ENCODE measurements at places on chromosomes 5 and 9.

GRCh38 chr9:121756474-121757280 lies 105.2 kb downstream of the DAB2IP start:
- ATAC-seq = no peak

GRCh38 chr9:136225366-136225747 lies 20.3 kb downstream of the QSOX2 start:
- no peak for ATAC-seq

- ATAC-seq = peak; percentile 53
Observed at GRCh38 chr9:123954518-123955280, 24.8 kb upstream of the DENND1A start.

- ATAC-seq = peak; percentile 86
Observed at GRCh38 chr9:88814577-88814976, 176.7 kb upstream of the S1PR3 start.

- ATAC-seq = no peak
Observed at GRCh38 chr9:108612513-108612912, 243.3 kb downstream of the ACTL7B start.

DNA sequence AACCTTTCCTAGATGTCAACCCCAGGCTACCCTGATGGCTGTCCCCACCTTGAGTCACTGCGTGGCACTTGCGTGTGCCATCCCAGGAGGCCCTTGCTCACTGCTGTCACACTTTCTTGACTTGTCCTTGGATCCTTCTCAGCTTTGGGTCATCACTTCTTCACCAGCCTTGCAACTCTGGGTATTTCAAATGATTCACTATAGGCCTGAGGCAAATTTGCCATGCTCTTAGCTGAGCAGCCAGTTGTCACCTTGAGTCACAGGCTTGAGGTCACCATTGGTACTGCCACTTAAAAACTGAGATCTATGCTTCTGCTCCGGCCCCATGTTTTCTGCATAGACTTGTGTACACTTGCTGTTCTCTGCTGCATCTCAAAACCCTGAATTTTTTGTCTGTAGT lies 84.7 kb downstream of the BASP1 start:
- ATAC-seq = no peak

DNA sequence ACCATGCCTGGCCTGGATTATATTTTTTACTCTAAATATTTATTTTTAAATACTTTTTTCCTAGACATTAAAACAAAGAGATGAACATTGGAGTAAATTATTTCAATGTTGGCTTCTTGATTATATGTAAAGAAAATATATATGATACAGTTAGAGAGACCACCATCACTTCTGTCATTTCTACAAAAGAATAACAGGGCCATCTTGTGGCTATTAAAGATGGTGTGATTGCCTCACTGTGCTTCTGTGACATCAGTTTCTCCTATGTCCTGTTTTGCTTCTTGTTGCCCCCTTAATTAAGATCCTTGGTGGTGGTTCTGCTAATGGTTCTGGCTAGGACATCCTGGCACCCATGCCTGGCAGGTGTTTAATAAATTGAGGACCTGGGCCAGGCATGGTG lies 32.9 kb downstream of the NDFIP1 start:
- no peak for ATAC-seq

DNA sequence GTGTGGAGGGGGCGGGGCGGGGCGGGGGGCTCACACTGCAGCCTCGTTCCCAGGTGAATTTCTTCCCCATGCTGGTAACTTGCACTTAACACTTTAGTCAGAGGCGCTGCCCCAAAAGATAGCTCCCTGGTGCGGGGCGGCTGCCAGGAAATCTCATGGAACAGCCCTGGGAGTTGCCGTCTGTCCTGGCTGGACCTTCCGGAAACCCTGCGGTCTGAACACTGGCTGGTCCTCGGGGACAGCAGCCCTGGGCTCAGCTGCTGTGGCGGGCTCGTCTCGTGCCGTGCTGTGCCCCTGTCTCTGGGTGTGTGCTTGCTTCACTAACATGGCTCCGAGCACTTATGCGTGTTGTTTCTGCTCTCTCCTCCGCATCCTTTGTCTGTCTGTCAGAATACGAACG lies 25.8 kb downstream of the PTGES2 start:
- ATAC-seq = no peak

DNA sequence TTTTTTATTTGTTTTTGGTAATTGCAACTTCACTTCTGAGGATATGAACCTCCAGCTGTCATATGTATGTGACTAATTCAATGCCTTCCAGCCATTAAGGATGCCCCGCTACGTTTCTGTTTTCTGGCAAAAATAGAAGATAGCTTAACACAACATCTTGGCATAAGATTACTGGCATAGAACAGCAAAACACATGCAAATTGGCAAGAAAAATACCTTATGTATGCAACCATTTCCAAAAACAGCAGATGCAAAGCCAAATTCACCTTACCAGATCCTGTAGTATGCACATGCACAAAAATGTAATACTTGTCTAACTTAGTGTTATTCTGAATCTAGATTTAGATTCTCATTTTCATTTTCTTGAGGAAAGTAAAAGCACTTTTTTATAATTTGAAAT lies 461.1 kb upstream of the CYLC2 start:
- ATAC-seq = no peak

DNA sequence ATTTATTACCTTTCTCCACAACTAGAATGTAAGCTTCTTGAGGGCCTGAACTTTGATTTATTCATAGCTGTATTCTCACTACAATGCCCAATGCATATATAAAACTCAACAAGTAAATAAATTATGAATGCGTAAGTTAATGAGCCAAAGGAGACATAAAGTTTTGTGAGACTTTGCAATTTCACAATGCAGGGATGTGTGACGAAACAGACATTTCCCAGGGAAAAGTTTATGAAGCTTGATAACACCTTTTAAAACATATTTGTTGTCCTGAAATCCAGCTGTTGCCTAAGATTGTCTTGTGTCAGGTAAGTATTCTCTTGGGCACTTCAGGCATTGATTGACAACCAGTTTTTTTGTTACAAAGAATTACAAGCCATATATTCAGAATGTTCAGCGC lies 800.1 kb downstream of the BRINP1 start:
- ATAC-seq = no peak

DNA sequence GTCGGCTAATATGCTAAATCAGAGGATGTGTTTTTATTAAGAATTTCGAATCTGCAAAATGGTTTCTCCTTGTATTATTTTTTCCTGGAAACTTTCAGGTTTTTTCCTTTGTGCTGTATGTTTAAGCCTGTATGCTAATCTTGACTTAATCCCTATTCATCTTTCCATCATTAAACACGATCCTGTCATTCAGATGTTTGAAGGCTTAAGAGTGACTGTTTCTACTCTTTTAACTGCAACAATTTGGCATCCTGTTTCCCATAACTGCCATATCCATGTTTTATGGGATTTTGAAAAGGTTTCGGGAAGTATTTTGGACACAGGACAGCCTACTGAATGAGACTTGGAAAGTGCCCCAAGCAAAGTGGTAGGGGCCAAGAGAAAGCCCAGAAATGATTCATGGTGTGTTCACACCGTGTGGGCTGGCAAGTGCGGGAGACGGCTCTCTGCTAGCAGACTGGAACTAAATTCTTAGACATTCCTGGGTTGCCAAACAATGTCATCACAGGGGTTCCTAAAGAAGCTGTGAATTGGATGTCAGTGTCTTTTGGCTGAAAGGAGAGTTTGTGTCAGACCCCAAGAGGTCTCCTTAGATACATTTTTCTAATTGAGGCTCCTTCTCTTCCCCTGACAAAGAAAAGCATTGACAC lies 125.4 kb upstream of the ADAMTS16 start:
- no peak for ATAC-seq

GRCh38 chr5:135934939-135935338 lies 19.8 kb downstream of the LECT2 start:
- ATAC-seq = no peak

GRCh38 chr9:134895567-134895907 lies 14.9 kb downstream of the FCN2 start:
- no peak for ATAC-seq

GRCh38 chr5:72618708-72619107 lies 111.5 kb upstream of the ZNF366 start:
- no peak for ATAC-seq

DNA sequence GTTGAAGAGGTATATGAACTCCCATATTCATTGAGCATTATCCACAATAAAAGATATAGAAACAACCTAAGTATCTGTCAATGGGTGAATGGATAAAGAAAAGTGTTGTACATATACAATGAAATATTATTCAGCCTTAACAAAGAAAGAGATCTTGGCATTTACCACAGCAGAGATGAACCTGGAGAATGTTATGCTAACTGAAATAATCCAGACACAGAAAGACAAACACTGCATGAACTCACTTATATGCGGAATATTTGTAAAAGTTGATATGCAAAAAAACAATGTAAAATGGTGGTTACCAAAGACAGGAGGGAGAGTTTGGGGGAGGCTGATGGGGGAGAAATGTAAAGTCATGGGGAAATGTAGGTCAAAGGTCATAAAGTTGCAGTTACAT lies 278.7 kb downstream of the ZNF608 start:
- ATAC-seq = no peak

- peak; percentile 4 for ATAC-seq
Observed at GRCh38 chr5:151156507-151157420, 815 bp downstream of the ANXA6 start.

GRCh38 chr9:18238752-18239447 lies 235.1 kb upstream of the ADAMTSL1 start:
- no peak for ATAC-seq

DNA sequence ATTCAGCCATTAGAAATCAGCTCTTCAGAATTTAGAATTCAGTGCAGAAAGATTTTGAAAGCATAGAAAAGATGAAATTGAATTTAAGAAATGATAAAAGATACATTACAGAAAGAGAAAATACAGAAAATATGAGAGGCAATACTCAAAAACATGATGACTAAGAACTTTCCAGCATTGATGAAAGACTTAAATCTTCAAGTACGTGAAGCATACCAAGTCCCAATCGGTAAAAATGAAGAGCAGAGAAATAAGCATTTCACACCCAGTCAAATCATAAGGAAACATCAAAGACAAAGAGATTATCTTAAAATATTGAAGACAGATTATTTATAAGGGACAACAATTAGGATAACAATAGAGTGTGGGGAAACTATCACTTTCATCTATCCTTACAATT lies 35.1 kb downstream of the MUSK start:
- no peak for ATAC-seq

GRCh38 chr9:97753975-97754374 lies 56.8 kb upstream of the XPA start:
- ATAC-seq = no peak

DNA sequence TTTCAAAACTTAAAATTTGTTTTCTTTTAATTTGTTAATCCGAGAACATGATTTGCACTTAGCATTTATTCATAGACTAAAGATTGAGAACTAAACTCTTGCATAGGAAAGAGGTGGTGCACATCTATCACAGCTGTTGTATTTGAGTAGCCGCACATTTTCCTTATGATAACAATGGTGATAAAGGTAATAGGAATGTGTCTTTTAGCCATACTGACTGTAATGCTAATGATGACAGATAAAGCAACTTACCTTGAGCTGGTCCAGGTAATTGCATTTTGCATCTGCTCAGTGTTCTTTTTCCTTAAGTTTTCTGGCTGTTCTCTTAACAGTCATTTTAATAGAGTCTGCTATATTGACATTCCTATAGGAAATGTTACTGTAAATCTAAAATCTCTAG lies 19.0 kb downstream of the PHAX start:
- ATAC-seq = no peak

DNA sequence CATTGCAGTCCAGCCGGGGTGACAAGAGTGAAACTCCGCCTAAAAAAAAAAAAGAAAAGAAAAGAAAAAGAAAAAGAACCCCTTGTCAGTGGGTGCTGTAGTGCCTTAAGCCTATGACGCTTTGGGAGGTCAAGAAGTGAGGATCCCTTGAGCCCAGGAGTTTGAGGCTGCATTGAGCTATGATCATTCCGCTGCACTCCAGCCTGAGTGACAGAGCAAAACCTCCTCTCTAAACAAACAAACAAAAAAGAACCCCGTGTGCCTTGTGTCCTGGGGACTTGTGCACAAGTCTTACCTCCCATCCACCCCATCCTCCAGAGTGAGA lies 33.5 kb upstream of the STXBP1 start:
- ATAC-seq = peak; percentile 9

GRCh38 chr5:90224342-90224741 lies 185.2 kb downstream of the CETN3 start:
- no peak for ATAC-seq

DNA sequence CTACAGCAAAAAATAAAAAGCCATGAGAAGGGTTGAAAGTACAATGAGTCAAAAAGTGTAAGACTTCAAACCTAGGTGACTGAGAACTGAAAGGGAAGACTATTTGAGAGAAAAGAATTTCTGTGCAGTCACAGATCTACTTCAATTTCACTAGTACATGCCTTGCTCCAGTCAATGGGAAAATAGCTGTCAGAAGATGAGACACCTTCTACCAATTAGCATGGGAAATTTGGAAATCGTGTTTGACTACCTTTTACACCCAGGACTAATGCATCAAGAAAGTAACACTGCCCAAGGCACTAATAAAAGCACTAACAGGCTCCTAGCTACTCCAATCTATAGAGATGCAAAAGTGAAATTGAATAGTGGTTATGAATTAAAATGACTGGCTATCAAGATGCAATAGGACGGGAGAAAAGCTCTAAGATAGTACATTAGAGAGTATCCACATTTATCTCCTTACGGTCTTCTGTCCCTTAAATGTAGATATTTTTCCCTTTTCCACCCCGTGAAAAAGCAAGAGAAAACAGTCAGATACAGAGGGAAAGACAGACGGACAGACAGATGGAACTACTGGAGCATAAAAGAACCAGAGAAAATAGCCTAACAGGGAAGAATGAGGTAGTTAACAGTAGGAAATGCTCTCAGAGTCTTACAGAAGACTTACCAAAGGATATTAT lies 15.2 kb downstream of the ERP44 start:
- ATAC-seq = no peak

DNA sequence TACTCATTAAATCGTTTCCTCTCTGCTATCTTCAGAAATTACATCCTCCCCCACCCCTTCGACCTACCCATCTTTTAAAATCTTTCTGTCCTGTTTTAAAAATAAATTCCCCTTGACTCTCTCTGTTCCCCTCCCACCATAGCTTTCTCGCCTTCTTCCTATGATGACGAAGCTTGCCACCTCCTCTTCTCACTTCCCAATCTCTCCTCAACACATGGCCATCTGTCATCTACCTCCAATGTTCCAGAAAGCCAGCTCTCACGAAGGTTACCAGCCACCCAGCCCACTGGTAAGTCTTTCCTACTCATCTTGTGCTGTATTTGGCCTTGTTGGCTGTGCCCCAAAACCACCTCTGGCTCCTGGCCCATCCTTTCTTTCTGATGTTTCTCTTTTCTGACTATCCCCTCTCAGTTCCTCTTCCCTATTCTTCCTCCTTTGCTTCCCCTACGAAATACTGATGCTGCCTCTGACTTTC lies 346.3 kb downstream of the ENC1 start:
- ATAC-seq = no peak

- no peak for ATAC-seq
Observed at GRCh38 chr5:54313311-54314270, 3.2 kb upstream of the ARL15 start.

- no peak for ATAC-seq
Observed at GRCh38 chr5:112951124-112951702, 25.4 kb upstream of the DCP2 start.

Measured in motor neuron (in vitro differentiated cells).